ENCODE measurements at places on chromosomes 7 and 10. TPM values are rescaled to one million over a fixed set of nuclear protein-coding genes. Genes with fewer than 3 reads are reported as not detected.

Gene STOX1
- 5.8 TPM for total RNA-seq

Gene NODAL
- 84.7 TPM for total RNA-seq

DNA sequence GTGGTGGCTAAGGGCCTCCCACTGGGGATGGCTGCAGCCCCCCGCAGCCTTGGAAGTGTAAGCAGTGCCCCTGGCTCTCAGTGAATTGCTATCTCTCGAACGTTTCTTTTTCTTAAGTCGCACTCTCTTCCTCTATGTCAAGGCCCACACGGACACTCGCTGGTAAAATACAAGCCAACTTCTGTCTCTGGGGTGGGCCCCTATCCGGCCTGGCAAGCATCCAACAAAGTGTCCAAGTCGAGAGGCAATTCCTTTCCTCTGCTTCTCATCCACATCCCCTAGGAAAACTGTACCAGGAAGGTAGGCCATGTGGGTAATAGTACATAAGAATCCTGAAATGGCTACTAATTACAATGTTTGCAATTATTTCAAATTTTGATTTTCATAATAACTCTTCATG lies 194.9 kb upstream of the MGMT start:
- DNase-seq = no peak

- DNase-seq = no peak
Observed at GRCh38 chr10:68202960-68203353, 29.0 kb downstream of the ATOH7 start.

DNA sequence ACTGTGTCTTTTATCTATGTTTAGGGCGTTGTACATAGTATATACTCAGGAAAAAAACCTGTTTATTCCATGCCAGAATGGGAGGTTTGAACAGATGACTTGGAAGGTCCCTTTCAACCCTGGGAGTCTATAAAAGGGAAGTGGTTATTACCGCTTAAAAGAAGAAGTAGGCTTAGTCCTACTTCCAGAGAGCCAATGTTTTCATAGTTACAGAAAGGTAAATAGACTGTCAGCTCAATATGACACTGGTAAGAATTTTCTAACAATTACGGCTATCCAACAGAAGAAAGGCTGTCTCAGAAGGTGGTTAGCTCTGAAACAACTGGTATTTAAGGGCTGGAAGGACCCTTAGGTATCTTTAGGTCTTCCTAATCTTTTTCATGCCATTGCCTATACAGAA lies 1.1 kb upstream of the TFAM start:
- no peak for DNase-seq

GRCh38 chr10:84177541-84178141 lies 4.0 kb downstream of the GPR15LG start:
- DNase-seq = no peak

DNA sequence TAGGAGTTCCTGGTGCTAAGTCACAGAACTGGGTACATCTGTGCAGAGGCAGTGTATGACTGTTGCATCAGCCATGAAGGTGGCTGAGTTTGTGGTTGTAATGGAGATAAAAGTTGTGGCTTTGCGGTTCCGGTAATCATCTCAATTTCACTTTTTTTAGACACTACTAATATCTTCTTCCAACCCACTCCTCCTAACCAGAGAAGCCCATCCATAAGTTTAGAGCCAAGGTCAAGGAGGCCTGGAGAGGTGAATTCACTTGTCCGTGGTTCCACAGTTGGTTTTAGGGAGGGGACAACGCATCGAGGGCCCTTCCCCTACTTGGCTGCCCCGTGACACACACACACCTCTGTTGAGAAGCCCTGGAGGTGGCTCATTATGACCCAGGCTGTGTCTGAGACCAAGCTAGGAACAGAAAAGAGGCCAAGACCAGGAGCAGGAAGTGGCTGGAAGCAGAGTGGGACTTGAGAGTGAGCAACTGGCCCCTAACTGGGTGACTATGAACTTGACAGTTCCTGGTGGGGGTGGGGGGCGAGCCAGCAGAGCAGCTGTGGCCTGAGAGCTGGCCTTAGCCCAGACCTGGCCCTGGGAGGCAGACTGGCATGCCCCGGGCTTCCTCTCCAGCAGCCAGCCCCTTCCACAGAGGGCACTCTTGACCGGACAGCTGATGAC lies 66.8 kb upstream of the COL13A1 start:
- DNase-seq = no peak

DNA sequence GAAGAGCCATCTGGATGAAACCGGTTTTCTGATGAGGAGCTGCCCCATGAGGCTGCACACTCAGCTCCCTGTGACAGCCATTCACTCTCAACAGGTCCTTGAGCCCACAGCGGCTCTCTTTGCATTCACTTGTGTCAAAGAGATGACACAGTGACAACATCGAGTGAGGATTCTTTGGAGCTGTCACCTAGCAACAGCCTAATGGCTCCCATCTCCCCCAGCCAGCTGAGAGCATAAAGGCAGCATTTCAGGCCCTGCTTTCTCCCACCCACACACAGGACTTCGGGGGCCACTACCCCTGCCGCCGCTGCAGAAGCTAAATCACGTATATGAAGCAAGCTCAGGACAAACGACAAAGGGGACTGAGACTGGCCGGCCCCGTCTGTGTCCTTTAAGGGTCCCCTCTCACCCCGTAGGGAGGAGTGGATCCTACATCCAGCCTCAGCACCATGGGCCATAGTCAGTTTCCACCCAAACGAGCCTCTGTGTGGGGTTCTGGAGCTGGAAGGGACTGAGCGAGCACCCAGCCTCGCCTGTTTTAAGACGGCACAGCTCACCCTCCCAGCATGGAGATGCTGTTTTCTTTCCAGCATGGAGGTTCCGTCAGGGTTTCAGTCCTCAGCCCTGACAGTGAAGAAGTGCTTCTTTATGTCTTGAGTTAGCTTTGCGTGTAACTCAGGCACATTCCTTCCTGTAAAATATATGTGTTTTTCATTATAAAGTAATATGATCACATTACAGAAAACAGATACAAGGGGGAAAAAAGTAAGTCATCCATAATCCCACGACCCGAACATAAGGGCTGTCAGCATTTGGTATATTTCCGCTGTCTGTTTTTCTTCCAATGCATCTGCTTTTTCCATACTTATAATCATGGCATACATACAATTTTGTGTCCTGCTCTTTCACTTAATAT lies 4.9 kb downstream of the CPA4 start:
- DNase-seq = no peak

- DNase-seq = peak; percentile 42
Observed at GRCh38 chr10:49161411-49161997, 26.7 kb downstream of the TMEM273 start.

DNA sequence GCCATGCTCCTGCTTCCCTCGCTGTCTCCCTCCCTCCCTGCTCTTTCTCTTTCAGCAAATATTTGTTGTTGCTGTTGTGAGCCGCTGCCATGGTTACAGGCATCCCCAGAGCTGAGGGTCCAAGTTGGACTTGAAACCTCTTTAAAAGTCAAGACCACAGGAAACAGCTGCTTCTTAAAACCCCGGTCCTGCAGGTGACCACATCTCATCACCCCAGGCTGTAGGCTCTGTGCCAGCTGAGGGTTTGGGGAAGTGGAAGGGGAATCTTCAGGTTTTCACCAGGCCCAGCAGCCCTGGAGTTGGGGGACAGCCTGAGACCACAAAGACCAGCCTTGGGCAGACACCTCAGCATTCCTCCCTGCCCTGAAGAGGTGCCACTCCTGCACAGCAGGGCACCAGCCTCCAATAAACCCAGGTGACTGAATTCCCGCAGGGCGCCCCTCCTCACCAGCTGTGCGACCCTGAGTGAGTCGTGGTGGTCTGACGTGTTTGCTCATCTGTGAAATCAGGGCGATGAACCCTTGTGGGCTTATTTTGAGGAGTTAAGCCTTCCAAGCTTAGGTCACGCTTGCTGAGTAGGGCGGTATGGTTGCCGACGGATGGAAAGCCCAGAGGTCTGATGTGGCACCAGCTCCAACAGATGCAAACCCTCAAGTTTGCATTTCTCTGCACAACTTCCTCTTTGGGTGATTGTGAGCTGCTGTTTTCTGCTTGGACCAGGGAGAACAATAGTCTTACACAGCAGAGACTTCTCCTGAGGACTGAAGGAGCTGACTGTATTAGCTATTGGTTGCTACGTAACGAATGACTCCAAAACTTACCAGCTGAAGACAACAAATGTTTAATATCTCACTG lies 24.8 kb downstream of the NPTX2 start:
- DNase-seq = no peak

GRCh38 chr7:140977741-140978140 lies 37.0 kb downstream of the MRPS33 start:
- DNase-seq = no peak

DNA sequence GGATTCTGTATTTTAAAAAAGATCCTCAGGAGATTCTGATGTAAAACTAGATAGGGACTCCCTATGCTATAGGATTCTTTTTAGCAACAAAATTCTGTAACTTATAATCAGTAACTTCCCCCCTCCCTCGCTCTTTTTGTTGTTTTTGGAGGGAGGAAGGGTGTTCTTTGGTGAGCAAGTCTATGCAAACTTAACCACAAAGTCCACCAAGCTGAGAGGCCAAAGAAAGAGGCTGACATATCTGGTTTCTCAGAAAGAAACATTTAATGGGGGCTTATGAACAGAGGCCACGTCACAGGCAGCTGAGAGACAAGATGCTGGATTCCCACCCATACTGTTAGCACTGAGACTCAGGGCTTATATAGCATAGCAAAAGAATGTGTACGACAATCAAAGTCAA lies 14.3 kb upstream of the ABCB5 start:
- no peak for DNase-seq

Measured in H9 (cell line).